ENCODE measurements at places on chromosomes 1 and 21. TPM values are rescaled to one million over a fixed set of nuclear protein-coding genes. Genes with fewer than 3 reads are reported as not detected.

The VHLL gene
- 6.0 TPM for total RNA-seq

The CCDC181 gene
- 1.2 TPM for total RNA-seq

The S100A1 gene
- total RNA-seq, result 0.24 TPM

GRCh38 chr21:27690426-27690825 is 723.5 kb upstream of the ADAMTS5 start:
- no peak for DNase-seq

- DNase-seq, result no peak
These were observed 53.1 kb upstream of the ADAR start for GRCh38 chr1:154661110-154661509.

All from umbilical cord (tissue), 2 donors.